AG08395 (cell line): ENCODE measurements at places on chromosomes 12 and 14.

GRCh38 chr12:68868043-68868790 lies 60.2 kb downstream of the MDM2 start:
- DNase-seq = no peak

DNA sequence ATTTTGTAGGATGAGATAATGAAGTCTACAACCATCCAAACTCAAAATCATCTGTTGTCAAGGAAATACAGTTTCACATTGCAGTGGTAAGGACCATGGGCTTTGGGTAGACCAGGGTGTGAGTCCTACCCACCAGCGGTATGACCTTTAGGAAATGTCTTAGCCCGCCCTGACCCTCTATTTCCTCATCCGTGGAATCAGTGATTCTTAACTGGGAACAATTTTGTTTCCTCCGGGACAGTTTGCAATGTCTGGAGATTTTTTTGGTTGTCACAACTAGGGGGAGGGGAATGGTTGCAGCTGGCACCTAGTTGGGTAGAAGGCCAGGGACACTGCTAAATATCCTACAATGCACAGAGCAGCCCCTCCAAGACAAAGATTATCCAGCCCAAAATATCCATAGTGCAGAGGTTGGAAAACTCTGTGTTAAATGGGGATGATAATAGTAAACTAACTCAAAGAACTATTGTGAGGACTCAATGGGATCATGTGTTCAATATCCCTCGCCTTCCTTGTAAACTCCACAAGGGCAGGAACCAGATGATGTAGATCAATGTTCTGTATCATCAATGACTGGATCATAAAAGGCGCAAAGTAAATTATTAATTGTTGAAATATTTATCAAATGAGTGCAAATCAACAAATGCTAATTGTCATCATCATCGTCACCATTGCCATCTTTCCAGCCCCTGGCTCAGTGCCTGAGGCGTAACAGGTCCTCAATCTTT lies 15.7 kb upstream of the IFT81 start:
- DNase-seq = no peak

- DNase-seq = no peak
These were observed 264.9 kb downstream of the CCER1 start for GRCh38 chr12:90690120-90690519.

- no peak for DNase-seq
These were observed 320.2 kb upstream of the SFSWAP start for GRCh38 chr12:131390412-131391334.

DNA sequence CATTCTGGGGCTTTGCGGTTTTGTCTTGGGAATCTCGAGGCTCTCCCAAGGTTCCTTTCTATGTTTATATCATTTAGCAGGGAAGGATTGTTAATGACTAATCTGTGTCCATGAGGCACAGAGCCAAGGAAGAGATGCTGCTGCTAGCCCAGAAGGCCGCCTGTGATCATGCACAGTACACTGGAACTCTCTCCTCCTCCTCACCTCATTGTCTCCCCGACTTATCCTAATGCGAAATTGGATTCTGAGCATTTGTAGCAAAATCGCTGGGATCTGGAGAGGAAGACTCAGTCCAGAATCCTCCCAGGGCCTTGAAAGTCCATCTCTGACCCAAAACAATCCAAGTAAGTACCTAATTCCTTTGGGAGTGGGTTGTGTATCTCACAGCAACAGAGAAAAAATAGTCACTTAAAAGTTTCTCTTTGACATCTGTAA lies at the start of gene NR1H4:
NR1H4 (plus strand) TSS at position 151 of the 435 bp plus-strand sequence. CDS start 19,458 bp downstream, outside the sequence.
- DNase-seq = peak; percentile 4

DNA sequence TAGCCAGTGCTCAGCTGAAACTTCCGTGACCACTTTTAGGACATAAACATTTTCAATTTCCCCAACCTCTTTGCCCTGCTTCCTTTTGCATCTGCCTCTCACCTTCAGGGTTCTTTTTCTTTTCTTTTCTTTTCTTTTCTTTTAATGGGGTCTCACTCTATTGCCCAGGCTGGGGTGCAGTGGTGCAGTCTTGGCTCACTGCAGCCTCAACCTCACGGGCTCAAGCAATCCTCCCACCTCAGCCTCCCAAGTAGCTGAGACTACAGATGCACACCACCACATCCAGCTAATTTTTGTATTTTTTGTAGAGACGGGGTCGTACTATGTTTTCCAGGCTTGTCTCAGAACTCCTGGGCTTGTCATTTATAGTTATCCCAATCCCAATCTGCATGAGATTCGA lies 4.7 kb upstream of the LRP10 start:
- no peak for DNase-seq

GRCh38 chr14:104702673-104703072 lies 13.3 kb downstream of the INF2 start:
- DNase-seq = no peak

DNA sequence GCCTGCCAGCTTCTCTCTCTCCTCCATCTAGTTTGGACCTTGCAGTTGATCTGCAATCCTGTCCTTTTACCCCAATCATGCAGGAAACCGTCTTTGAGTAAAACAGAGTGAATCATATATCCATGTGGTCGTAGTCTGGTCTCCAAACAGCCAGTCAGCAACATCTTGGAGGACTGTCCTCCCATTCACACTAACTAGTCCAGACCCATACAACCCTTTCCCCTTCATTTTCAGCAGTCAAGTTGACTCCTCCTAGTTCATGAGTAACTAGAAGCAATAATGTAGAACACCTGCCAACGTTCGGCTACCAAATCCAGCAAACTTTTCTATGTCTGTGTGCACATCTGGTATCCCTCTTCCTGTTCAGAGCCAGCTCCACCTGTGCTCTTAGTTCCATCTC lies 10.8 kb upstream of the BIN2 start:
- peak; percentile 28 for DNase-seq

- peak; percentile 90 for DNase-seq
These were observed 84.5 kb downstream of the CHGA start for GRCh38 chr14:93007225-93007997.

DNA sequence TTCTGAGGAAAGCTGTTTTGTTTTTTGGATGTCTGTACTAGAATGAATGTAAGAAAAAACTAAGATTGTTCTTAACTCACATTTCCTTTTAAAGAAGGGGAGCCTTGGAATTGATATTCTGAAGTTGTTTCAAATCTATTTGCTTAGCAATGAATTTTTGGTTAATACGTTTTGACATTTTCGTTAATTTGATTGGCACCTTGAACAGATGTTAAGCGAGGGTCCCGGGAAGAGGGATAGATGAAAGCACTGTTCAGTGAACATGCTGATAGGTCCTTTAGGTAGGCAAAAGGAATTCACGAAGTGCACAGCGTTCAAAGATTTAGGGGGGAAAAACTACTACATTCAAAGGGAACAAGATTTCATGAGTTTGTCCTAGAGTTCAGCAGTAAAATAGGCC lies 1.7 kb downstream of the SLC39A9 start:
- DNase-seq = no peak
